ENCODE measurements at places on chromosomes 11 and 22. TPM values are rescaled to one million over a fixed set of nuclear protein-coding genes. Genes with fewer than 3 reads are reported as not detected.

HMOX1 gene
- 2.1 TPM for total RNA-seq

DNA sequence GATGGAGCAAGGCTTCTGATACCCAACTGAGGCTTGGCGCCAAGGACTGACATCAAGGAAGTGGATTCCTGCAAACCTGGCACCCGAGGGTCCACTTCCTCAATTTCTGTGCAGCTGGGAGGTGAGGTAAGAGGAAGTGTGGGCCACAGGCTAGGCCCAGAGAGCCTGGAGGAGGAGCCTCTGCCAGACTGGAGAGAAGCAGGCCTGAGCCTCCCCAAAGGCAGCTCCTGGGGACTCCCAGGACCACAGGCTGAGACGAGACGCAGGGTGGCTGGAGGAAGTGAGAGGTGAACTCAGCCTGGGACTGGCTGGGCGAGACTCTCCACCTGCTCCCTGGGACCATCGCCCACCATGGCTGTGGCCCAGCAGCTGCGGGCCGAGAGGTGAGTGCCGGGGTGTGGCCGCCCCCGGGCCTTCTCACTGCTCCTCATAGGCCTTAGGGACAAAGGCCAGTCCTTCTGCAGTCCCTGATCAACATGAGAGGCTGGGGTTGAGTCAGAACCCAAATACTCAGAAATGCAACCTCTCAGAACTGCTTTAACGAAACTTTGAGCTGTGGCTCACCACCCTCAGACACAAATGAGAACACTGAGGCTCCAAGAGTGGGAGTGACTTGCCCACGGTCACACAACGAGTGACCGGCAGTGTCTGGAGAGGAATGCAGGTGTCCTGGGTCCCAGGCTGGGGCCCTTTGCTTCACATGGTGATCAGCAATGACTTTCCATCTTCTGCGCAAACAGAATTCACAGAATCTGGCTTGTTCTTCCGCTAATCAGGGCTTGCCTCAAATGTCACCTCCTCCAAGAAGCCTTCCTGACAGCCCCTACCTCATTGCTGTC is at the start of gene NCF4:
Gene NCF4 (plus strand): TSS at position 186 of the 839 bp plus-strand sequence. CDS start 166 bp downstream, at position 352.
- no peak for DNase-seq

DNA sequence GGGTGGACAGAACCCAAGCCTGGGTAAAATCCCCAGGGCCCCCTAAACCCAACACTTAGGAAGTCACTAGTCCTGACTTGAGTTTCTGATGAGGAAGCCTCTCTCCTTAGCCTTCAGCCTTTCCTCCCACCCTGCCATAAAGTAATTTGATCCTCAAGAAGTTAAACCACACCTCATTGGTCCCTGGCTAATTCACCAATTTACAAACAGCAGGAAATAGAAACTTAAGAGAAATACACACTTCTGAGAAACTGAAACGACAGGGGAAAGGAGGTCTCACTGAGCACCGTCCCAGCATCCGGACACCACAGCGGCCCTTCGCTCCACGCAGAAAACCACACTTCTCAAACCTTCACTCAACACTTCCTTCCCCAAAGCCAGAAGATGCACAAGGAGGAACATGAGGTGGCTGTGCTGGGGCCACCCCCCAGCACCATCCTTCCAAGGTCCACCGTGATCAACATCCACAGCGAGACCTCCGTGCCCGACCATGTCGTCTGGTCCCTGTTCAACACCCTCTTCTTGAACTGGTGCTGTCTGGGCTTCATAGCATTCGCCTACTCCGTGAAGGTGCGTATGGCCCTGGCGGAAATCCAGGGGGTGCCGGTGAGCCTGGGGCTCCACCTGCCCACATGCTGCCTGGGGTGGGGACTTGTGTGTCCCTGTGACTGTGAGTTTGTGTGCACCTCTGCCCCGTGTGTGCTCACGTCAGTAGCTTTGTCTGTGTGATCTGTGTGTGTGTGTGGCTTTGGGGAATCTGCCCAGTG is at the start of gene IFITM1:
Gene IFITM1 (plus strand): TSS at position 254 of the 767 bp plus-strand sequence. CDS start 131 bp downstream, at position 385.
- DNase-seq, result peak; percentile 91

- DNase-seq, result no peak
Observed at GRCh38 chr11:127119356-127119755, 118.8 kb upstream of the KIRREL3 start.

Measured in cardiac muscle cell (in vitro differentiated cells and primary cell).